ENCODE measurements at places on chromosomes 3 and 15. TPM values are rescaled to one million over a fixed set of nuclear protein-coding genes. Genes with fewer than 3 reads are reported as not detected.

The KCNMB2 gene
- not detected for total RNA-seq

The MAP1A gene
- total RNA-seq = 1.9 TPM

The ANKRD63 gene
- total RNA-seq = 0.89 TPM

The RAB8B gene
- total RNA-seq = 19.4 TPM

DNA sequence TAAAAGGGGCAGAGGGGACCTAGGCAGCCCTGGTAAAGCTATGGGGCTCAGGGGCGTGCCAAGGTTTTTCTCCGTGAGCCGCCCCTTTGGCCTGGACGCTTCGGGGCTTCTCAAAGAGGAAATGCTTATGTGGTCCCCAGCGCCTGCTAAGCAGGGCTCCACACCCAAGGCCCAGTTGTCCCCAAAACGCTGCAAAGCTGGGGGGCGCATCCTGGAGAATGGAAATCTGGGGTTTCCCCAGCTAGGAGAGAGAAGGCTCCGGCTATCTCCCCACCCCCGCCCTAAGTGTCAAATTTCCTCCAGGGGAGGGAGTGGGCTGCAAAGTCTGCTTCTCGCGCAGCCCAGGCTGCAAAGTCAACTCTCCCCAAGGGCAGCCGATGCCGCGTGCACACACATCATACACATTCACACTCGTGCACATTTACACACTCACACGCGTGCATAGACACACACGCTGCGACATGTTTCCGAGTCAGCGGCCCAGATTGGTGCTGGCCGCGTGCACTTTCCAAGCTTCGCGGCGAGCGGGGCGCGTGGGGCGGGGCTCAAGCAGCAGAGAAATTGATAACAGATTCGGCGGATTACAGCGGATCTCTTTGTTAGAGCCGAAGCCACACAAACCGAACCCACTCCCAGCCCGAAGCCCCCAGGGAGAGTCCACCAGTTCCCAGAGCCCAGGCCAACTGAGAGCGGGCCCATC, 4.5 kb downstream of the WNT5A start:
- DNase-seq = no peak
- H3K27ac ChIP-seq = no peak overlapping the region
- H3K4me1 ChIP-seq = no peaks in the 10 kb centered on the region
- H3K4me3 ChIP-seq = no peak overlapping the region
- no peaks in the 10 kb centered on the region for H3K27me3 ChIP-seq

- no peak overlapping the region for H3K27ac ChIP-seq
- DNase-seq = no peak
- no peaks in the 10 kb centered on the region for H3K4me1 ChIP-seq
- H3K27me3 ChIP-seq = no peaks in the 10 kb centered on the region
- no peak overlapping the region for H3K4me3 ChIP-seq
Observed at GRCh38 chr3:59810606-59811005, 760.8 kb upstream of the CFAP20DC start.

- no peaks in the 10 kb centered on the region for H3K27me3 ChIP-seq
- H3K27ac ChIP-seq = no peak overlapping the region
- H3K4me1 ChIP-seq = peaks cover 1% of the 10 kb centered on the region
- no peaks in the 10 kb centered on the region for H3K36me3 ChIP-seq
- no peak for DNase-seq
- no peak overlapping the region for H3K4me3 ChIP-seq
Observed at GRCh38 chr3:108122276-108122675, 31.4 kb upstream of the CD47 start.

DNA sequence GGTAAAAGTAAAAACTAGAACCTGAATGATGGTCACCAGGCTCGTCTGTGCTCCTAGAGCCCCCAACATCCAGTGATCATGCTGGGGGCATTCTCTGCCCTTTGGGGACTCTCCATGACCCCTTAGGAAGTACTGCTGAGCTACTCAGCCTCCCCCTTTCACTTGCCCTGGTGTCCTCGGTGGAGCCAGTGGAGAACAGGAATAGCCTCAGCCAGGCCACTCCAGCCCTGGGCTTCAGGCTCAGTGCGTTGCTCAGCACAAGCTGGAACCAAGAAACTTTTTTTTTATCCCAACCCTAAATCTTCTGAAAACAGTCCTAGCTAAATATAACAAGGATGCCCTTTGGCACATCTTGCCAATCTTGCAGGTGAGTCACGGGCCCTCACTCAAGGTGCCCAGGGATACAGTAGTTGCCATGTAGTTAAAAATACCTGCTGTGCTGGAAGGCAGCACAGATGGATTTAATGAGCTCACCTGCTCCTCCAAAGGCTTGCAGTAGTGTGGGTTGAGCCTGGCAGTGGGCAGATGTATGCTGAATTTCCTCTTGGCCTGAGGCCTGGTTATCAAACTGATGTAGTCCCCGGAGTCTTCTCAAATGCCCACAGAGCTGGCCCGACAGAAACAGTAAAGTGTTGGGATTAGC, 46.9 kb upstream of the TMEM158 start:
- H3K4me1 ChIP-seq = no peaks in the 10 kb centered on the region
- H3K4me3 ChIP-seq = no peak overlapping the region
- no peak for DNase-seq
- no peaks in the 10 kb centered on the region for H3K27me3 ChIP-seq

GRCh38 chr3:58388550-58389091, 45.0 kb downstream of the PDHB start:
- H3K27ac ChIP-seq = no peak overlapping the region
- H3K36me3 ChIP-seq = no peaks in the 10 kb centered on the region

DNA sequence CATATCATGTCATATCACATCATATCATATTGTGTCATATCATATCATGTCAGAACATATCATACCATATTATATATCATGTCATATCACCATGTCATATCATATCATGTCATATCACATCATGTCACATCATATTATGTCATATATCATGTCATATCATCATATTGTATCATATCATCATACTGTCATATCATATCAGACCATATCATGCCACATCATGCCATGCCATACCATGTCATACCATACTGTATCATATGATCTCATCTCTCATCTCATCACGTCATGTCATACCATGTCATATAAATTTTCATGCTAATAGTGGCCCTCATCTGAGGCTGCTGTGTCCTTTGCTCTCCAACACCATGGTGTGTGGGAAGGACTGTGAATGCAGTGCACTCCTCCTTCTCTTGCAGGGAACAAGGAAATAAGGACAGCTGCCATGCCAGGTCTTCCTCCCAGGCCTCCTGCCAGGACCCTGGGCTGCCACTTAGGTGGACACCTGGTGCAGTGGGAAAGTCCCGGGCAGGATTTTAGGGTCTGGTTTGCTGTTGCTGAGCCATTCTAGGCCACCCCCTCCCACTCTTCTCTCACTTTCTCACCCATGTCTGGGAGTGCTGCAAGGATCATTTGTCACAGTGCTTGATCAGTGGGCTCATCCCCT, 72.4 kb upstream of the TRPM1 start:
- H3K27ac ChIP-seq = no peak overlapping the region
- no peaks in the 10 kb centered on the region for H3K27me3 ChIP-seq
- DNase-seq = no peak
- no peaks in the 10 kb centered on the region for H3K36me3 ChIP-seq
- no peaks in the 10 kb centered on the region for H3K4me1 ChIP-seq
- no peak overlapping the region for H3K4me3 ChIP-seq

DNA sequence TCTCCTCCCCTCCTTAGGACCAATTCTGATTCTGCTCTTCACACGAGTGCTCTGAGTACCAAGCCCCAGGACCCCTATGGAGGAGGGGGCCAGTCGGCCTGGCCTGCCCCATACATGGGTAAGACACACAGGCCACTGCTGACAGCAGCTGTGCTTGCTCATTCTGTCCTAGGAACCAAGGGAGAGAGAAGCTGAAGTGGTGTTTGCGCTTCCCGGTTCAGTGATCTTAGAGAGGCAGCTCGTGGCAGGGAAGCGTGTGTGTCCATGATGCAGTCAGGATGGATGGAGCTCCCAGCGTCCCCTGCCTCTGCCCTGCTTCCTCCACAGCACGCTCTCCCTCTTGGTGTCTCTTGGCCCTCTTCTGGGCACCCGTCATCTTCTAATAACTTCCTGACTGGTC, 77.6 kb downstream of the CRTC3 start:
- no peak overlapping the region for H3K27ac ChIP-seq
- H3K27me3 ChIP-seq = no peaks in the 10 kb centered on the region
- H3K36me3 ChIP-seq = no peaks in the 10 kb centered on the region
- H3K4me1 ChIP-seq = no peaks in the 10 kb centered on the region

DNA sequence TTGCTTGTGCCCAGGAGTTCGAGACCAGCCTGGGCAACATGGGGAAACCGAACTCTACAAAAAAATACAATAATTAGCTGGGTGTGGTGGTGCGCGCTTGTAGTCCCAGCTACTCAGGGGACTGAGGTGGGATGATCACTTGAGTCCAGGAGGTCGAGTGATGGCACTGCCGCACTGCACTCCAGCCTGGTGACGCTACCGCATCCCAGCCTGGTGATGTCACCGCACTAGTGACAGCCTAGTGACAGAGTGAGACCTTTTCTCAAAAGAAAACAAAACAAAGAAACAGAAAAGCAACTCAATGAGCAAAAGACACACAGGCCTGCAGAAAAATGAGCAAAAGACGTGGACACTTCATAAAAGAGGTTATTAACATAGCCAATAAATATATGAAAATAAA, 19.9 kb upstream of the SYNM start:
- no peaks in the 10 kb centered on the region for H3K36me3 ChIP-seq
- H3K27ac ChIP-seq = no peak overlapping the region
- no peaks in the 10 kb centered on the region for H3K4me1 ChIP-seq
- no peak overlapping the region for H3K4me3 ChIP-seq
- no peaks in the 10 kb centered on the region for H3K27me3 ChIP-seq
